ENCODE measurements at places on chromosomes 4 and X.

- DNase-seq: peak; percentile 49
Measured at GRCh38 chrX:153494541-153495361, at the start of gene BGN. BGN (plus strand) TSS chrX:153494980; CDS start chrX:153504632, 9,652 bp downstream.

- DNase-seq: no peak
Measured at GRCh38 chrX:24965372-24965771, 50.4 kb downstream of the ARX start.

- DNase-seq: peak; percentile 88
Measured at GRCh38 chr4:74230902-74231499, 73.1 kb downstream of the MTHFD2L start.

GRCh38 chr4:153683763-153684181, 308 bp upstream of the TLR2 start:
- DNase-seq: no peak

DNA sequence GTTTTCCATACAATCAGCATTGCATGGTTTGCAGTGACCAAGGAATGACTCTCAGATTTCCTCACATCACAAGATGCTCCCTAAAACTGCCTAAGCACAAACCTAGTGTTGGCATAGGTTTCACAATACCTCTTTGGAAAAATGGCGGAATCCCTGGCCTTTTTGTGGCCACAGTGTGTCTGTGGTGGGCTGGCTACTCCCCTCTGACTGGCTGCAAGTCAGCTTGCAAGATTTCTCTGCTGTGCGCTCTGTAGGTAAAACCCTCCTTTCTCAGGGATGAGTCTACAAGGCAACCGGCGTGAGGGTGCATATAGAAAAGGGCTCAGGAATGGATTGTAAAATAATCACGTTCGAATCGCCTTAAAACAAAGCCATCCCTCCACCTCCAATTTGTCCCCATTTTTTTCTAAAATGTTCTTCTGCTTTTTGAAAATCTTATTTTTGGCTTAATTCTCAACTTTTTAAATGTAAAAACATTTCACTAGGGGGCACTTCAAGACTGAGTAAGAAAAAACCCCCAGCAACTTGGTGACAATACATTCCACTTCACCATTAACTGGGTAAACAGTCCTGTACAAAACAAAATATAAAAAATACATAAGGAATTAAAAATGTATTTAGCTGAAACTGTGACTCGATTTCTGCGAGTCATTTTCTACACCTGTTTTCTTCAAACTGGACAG, 235.6 kb downstream of the STIM2 start:
- no peak for DNase-seq

DNA sequence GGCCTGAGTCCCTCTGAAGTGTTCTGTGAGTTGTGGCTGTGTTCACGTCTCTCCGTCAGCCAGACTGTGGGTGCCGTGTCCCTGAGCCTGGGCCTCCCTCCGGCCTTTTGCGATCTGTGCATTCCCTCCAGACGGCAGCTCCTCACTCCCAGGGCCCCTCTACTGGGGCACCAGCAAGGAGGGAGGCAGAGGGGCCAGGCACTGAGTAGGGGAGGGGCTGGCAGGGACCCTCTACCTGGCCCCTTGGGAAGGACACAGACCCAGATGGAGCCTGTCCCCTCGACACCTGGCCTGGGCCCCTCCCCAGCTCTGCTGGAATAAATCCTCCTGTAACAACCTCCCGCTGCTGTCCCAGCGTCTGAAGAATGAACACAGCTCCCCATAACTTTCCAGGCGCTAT, 110.0 kb upstream of the NKX1-1 start:
- no peak for DNase-seq

DNA sequence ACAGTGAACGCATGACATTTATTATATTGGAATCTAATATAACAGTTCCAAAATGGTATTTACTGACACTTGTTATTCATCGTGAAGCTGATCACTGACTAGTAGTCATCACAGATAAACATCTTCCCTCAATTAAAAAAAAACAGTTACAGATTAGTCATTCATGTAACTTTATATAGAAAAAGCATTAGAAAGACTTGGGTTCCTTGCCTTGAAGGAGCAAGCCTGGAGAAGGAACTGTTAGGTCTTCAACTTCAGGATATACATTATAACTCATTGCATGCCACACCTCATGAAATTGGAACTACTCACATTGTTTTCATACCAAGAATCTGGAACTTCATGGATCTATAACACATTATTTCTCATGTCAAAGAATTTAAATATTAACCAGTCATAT, 317.7 kb downstream of the CCSER1 start:
- no peak for DNase-seq

DNA sequence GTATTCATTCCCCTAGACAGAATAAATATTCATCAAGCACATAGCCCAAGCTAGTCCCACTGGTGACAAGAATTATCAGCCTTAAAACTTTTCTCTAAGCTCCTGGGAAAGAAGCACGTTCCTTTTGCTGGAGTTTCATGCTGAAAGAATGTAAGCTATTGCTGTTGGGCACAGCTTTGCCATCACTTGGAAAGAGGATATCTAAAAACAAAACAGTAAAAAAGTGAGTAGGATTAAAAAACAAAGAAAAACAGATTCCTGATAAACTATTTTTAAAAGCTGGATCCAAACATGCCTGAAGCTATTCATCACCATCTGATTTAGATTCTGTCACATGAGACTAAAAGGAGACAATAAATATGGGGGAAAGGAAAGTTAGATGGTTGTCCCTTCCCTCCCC, 176.8 kb downstream of the SCFD2 start:
- peak; percentile 85 for DNase-seq

DNA sequence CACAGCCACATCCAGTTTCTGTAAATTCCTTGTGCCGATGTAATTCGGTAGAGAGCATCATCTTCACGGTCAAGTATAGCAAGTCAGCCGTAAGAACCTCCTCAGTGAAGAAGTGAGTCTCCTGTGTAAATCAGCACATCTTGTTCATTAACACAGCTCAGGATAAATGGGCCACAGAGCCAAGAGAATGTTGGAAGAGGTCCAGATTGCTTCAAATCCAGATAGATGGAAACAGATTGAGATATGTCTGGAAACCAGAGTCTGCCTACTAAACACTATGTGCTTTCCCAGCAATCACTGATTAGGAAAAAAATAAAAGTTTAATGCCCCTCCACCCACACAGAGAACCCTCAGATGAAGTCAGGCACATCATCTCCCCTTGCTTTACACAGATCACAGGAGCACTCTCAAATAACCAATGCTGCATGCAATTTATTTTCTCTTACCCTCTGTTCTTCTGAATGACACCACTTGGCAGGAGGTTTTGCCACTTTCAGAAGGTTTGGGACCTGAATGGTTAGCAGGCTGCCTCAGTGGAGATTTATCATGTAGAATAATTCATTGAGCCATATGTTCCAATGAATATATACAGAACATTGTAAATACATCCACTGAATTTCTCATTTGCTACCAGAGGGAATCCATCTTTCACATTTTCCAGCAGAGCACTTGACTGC, 357.7 kb downstream of the C4orf33 start:
- no peak for DNase-seq

DNA sequence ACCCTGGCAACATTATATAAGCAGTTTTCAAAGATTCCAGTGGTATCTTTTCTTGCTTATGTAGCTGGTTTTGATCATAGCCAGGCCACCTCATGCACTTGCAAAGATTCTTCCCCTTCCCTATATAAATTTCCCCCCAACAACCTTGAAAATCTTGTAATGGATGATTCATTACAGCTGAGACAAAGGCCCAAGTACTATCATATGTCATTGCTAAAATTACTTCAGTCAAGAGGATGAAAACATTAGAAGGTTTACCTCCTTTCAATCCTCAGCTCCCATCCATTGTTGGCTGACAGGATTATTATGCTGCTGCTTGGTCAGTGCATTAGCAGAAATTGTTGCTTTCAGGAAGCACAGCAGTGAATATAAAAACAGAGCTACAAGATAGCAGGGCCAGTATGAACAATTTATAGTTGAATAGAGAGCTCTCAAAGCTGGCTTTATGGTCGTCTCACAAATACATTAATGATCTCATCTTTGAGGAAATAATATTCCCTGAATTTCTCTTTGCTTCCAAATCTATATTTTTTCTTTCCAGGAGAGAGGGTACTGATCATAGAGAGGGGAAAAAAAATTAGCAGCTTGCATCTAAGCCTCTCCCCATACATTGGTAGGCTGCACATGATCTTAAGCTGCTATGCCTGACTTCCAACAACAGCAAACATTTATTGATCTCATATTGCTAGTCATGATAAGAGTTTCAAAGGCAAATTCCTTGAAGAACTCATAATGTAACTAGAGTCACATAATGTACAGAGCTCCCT, 7.7 kb upstream of the ARHGEF38 start:
- DNase-seq: no peak

DNA sequence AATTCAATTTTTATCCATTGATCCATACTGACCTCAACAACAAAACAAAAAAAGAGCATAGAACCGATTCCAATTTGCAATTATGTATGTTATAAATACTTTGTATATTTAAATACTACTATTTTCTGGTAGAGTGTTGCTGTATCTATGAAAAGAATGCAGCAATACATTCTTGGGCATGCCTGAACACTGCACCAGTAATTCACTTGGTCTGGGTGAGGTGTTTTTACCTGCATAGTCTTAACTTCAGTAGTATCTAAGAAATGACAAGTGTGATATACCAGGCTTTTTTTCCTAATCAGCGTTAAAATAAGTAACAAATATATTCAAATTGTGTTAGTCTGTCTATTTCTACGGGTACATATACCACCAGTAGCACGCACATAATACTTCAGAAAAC, 120.2 kb downstream of the KLHL13 start:
- no peak for DNase-seq

DNA sequence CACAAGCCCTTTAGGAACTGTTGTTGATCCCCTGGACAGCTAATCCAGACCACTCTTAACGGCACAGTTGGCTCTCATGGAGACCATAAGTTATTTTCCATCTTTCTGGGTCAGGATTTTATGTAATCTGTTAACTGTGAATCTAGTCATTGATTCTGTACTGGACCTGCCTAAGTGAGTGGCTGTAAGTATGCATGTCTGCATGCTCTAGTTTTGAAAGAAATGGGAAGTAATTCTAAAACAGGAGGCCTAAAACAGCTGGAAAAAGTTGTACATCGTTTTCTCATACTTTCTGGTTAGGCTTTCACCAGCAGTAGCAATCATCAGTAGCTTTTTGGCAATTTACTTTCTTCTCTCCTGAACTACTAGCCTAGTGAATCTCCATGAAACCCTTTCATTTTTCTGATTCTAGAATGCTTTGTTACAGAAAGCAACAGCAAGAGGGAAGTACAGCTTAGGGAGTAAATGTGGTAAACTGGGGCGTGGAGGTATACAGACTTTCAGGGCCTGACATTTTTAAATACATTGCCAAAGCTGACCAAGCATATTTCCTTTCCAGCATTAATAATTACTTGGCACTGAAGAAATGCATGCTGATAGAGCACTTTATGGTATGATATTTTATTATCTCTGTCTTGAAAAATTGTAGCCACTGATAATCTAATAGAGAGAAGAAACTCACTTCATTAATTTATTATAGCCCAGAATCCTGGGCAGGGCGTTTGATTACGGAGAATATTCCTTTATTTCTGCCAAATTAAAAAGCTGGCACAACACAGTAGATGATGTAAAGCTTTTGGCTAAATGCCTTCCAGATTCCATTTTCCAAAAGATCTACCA, 202.7 kb downstream of the BANK1 start:
- DNase-seq: no peak

- DNase-seq: no peak
Measured at GRCh38 chr4:77202491-77202890, 45.5 kb downstream of the CCNG2 start.

- DNase-seq: no peak
Measured at GRCh38 chrX:29902004-29902403, 313.4 kb upstream of the MAGEB2 start.

DNA sequence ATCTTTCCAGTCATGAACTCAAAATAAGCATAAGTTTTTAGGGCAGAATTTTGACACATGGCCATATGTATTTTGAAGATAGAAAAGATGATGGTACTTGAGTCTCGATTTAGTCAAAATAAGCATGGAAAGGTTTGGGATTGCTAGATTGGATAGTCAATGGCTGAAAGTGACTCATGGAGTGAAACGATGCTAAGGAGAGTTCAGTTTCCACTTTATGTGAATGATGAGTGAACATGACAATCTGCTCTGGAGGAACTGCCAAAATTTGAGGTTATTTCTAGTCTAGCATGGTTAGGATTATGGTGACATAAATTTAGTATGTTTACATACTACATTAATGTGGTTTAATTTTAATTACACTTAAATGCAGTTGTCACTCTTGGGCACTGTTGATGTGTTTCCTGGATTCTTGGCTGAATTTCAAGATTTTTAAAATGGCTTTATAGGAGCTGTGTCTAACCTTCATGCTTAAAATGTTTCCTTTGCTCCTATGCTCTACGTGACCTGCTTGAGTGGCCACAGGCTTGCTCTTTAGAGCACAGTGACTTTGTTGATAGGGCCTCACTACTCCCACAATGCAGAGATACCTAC, 17.1 kb downstream of the DDX3X start:
- no peak for DNase-seq

- no peak for DNase-seq
Measured at GRCh38 chr4:163598028-163598427, 103.5 kb downstream of the TMA16 start.

DNA sequence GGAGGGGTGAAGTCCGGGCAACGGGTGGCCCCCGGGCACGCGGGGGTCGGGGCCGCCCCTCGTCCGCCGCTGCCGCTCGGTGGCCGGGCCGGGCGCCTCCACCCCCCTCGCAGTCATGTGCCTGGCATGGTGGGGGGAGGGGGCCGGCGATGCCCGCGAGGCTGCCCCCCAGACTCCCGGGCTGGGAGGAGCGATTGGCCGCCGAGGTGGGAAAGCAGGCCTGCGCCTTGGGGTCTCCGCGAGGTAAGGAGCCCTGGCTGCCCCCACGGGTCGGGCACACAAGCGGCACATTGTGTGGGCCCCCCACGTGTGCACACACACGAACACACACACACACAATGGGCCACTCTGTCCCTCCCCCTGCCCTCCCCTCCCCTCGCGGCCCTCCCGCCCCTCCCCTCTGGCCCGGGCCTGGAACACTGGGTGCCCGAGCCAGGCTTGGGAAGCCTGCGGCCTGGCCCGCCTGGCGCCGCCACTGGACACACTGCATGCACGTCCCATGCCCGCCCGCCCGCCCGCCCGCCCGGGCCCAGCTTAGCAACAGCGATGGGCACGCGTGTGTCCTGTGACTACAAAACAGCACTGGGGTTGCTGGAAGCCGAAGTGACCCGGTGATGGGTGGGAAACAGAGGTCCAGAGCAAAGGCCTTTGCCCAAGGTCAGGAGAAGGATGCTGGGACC, 1.3 kb downstream of the SLC6A8 start:
- DNase-seq: peak; percentile 2

DNA sequence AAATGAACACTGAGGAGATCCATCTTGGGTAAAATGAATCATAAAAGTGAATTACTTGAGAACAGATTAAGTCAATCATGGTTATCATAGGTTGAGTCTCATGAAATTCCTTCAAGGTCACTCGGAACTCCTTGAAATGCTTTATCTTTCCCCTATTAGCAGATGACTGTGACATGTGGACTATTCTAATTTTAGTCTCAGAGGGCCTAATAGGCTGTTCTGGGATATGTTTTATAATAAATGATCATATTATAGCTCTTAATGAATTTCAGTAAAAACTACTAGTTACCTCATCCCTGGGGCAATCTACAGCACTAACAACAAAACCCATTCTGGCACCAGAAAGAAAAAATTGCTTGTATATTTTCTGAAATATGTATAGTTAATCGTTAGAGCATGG, 44.7 kb downstream of the SPATA4 start:
- DNase-seq: no peak

GRCh38 chrX:73668779-73669178, 105.8 kb downstream of the CHIC1 start:
- no peak for DNase-seq

- DNase-seq: no peak
Measured at GRCh38 chr4:152672206-152673092, 7.3 kb downstream of the TMEM154 start.
